ENCODE measurements at places on chromosomes 2 and 18.

GRCh38 chr2:142280831-142281230 is 150.0 kb upstream of the LRP1B start:
- DNase-seq, result no peak

DNA sequence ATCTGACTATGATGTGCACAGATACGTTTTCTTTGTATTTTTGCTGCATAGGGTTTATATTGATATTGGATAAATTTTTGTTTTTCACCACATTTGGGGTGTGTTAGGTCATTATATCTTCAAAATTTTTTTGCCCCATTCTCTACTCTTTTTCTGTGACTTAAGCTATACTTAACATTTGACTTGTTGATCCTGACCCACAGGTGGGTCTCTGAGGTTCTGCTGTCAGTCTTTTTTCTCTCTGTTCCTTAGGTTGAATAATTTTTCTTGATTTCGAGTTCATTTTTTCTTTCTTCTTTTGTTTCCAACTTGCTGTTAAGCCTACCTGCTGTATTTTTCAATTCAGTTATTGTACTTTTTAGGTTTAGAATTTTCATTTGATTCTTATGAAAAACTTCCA is 12.1 kb downstream of the RAB3GAP1 start:
- no peak for DNase-seq

- no peak for DNase-seq
Observed at GRCh38 chr2:205878999-205879762, 196.9 kb downstream of the NRP2 start.

DNA sequence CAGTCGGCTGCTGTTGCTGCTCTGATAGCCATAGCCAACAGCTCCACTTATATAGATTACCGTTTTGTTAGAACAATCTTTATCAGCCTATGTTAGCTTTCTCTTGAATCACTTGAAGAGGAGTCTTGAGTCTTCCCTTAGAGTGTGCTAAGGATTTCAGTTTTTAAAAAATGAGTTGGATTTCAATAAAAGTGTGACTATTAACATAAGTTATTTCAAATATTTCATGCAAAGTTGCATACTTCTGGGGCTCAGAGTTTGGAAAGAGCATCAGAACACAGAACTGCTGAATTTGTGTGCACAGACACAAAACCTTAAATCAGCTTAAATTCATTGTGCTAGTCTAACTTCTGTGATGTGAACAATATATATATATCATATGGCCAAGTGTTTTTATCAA is 174.7 kb downstream of the MTX2 start:
- no peak for DNase-seq

- no peak for DNase-seq
Observed at GRCh38 chr18:22045221-22045918, 124.0 kb upstream of the GATA6 start.

GRCh38 chr18:12515550-12515949 is 107.8 kb downstream of the PRELID3A start:
- DNase-seq, result no peak

GRCh38 chr18:36527740-36528455 is 230.4 kb downstream of the FHOD3 start:
- DNase-seq, result no peak

- no peak for DNase-seq
Observed at GRCh38 chr2:127020536-127020935, 86.4 kb downstream of the BIN1 start.

DNA sequence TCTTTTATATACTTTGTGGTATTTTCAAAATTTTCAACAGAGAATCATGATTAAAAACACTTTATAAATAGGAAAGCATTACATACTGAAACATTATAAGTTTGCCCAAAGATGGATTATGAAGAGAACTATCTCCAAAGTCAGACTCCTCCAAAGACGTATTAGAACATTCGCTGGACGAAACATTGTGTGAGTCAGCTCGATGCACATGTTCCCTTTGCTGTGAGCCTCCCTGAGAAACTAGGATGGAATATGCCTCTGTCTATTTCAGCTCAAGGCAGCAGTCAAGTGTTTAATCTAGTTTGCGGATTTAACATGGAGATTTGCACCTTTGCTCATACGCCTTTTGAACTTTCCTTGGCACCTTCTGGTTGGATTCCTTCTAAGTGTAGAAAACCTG is 92.2 kb upstream of the NCKAP5 start:
- no peak for DNase-seq

GRCh38 chr2:177244244-177244771 is 20.2 kb downstream of the NFE2L2 start:
- DNase-seq, result no peak

GRCh38 chr2:12514631-12515437 is 201.9 kb upstream of the TRIB2 start:
- DNase-seq, result no peak

- no peak for DNase-seq
Observed at GRCh38 chr2:62933398-62933917, 117.2 kb upstream of the OTX1 start.
